ENCODE measurements at places on chromosomes 6 and 20.
A peak's percentile ranks its signal among the peaks of the same experiment; 100 is the strongest.

DNA sequence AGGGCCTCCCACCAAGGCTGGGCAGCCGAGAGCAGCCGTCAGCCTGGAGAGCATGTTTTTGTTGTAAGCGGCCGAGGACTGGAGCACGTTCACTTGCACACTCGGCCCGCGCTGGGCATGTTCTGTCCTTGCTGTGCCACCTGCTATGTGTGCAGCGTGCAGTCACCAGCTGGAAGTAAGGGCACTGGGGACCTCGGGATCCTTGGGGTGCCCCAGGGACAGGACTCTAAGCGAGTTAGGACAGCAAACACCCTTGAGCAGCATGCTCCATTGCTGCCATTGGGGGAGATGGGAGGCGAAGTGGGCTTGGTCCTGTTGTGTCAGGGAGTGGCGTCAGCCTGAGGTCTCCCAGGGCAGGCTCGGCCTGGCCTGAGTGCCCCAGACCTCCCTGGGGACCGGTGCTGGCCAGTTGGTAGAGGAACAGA, 18.6 kb downstream of the DYNLT1 start:
- no peak for DNase-seq

GRCh38 chr6:3744211-3744900, 7.2 kb downstream of the PXDC1 start:
- DNase-seq: no peak

GRCh38 chr6:40331545-40331944, 255.6 kb downstream of the LRFN2 start:
- no peak for DNase-seq

- no peak for DNase-seq
Observed at GRCh38 chr6:1809291-1809988, 199.7 kb downstream of the FOXC1 start.

- no peak for DNase-seq
Observed at GRCh38 chr6:152642578-152643375, 5.6 kb upstream of the SYNE1 start.

- no peak for DNase-seq
Observed at GRCh38 chr20:31991339-31991705, 18.9 kb upstream of the CCM2L start.

GRCh38 chr6:165585060-165585459, 78.0 kb downstream of the PDE10A start:
- DNase-seq: no peak

DNA sequence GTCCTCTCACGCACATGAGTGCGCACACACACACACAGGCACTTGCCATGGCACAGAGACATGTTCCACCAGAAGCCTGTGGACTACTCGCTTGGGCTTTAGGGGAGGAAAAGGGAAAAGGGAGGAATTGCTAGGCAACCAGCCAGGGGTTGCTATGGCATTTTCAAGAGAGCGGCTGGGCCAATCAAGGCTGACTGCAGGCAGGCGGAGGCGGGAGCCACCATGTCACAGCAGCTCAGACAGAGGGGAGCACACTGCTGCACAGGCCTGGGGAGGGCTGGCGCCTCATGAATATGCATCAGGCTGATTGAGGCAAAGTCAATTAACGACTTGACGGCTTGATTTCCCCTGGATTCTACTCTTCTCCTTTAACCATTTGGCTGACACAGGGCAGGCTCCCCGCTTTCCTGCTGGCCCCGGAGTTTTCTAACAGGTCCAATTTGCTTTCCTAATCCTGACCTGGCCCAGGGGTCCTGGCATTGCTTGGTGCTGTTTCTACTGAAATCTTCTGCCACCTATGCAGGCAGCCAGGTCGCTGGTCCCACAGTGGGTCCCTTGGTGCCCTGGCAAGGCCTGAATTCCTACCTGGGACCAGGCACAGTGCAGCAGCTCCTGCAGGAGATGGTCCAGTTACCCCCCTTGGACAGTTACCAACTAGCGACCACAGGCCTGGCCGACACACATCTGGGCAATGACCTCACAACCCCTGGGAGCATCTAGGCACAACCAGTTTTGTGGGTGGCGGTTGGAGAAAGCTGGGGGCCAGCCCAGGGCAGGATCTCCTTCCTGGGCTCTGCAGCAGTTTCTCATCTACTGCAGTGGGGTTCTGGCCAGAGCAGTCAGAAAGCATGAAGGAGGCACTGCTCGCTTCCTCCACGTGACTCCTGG, 52.1 kb downstream of the YTHDF1 start:
- DNase-seq: no peak

DNA sequence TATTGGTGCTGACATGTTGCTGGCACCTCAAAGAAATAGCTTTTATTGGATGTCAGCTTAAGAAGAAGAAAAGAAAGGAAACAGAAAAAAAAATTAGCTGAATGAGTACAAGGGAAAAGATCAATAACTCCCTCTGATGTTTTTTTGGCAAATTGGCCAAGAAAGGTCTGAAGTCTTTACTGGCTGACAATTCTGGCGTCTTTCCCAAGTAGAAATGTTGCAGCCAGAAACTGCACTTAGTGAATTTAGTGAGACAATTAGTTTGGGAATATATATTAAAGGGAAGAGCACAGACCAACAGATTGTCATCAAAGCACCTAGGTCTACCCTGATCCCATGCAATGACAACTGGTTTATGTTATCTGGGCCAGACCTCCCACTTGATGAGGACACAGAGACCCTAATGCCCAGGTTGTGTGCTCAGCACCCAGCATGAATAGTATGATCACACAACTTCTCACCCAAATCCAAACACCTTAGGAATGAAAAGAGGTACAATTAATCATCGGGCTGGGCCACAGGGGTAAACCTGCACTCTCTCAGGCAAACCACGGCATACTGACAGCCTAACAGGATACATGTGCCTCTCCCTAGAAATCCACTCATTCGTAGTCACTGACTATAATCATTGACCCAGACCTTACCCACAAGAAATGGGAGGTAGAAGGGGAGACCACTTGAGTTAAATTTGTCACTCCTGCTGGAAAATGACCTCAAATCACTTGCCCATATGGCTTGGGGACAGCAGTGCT, 612.3 kb upstream of the ARID1B start:
- DNase-seq: no peak

DNA sequence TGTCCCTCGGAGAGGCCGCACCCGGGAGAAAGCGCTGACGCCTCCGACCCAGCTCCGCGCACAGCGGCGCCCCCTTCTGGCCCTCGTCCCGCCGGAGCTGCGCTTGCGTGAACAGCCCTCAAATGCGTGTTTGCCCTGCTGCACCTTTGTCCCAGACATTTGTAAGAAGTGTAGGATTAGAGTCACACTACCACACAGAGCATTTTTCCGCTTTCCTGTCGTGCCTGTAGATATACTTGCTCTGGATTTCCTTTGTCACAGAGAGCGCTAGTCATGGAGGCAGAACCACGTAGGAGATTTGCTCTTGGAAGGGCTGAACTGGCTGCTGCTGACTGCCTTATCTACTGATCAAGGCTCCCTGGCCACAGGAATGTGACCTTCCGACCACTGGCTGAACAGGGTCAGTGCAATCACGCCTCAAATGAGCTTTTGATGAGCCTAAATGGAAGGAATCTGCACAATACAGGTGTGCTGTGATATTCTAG, 62.3 kb downstream of the PAX1 start:
- DNase-seq: no peak

- no peak for DNase-seq
Observed at GRCh38 chr20:2757969-2758368, 42.5 kb downstream of the CPXM1 start.

GRCh38 chr6:169172456-169172855, 81.2 kb downstream of the THBS2 start:
- no peak for DNase-seq

GRCh38 chr6:2850538-2851113, 9.0 kb upstream of the SERPINB1 start:
- no peak for DNase-seq

GRCh38 chr20:57388953-57389694, 2.1 kb upstream of the RBM38 start:
- DNase-seq: peak; percentile 71

GRCh38 chr6:11021003-11021402, 23.1 kb downstream of the ELOVL2 start:
- no peak for DNase-seq

DNA sequence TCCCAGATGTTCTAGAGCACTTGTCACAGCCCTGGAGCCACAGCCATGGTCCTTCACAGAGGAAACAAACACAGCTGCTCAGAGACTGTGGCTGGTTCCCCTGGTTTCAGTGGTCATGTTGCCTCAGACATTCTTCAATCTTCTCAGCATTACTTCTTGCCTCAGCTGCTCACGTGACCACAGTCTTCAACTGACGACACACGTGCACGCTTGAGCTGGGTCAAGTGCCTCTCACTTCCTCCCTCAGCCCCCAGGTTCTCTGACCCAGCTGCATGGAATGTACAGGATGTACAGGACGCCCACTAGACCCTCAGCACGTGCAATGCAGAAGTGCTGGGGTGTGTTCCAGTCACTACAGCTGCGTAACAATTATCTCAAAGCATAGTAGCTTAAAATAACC, 159.8 kb upstream of the GGTLC1 start:
- DNase-seq: no peak

DNA sequence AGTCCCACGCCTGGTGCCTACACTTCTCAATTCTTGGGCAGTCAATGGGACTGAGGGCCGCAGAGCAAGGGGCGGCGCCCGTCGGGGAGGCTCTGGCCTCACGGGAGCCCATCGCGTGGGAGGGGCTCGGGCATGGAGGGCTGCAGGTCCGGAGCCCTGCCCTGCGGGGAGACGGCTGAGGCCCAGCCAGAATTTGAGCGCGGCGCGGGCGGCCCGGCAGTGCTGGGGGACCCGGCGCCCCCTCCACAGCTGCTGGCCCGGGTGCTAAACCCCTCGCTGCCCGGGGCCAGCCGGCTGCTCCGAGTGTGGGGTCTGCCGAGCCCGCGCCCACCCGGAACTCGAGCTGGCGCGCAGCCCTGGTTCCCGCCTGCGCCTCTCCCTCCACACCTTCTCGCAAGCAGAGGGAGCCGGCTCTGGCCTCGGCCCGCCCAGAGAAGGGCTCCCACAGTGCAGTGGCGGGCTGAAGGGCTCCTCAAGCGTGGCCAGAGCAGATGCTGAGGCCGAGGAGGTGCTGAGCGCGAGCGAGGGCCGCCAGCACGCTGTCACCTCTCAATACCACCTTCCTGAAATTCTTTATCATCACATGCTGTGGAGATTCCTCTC, 58.5 kb downstream of the BAK1 start:
- no peak for DNase-seq

DNA sequence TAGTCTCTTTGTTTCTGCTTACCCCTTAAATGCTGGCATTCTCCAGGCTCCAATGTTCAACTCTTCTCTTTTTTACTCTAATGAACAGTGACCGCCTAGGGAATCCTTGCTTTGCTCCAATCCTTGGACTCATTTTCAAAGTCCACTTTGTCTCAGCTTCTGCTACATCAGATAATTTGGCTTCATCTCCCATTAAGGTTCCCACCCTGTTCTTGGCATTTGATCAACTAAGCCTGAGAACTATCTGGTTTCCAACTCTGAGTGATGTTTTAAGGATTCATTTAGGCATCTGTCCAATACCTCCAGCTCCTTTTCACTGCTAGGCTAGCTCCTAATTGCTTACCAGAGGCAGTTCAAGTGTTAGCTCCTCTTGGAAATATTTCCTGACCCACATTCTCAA, 64.9 kb downstream of the ME1 start:
- DNase-seq: no peak

DNA sequence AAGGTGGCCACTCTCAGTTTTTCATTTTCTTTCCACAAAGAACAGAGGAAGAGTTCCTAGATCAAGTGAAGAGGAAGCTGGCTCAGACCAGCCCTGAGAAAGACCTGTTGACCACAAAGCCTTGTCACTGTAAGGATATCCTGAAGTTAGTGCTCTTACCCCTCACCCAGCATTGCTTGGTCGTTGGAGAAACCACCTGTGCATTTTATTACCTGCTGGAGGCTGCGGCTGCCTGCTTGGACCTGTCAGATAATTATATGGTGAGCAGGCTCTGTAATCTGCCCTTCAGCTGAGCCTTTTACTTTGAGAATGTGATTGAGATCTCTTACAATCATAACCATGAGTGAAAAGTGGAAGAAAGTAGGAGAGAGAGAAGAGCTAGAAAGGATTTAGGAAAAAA, 21.9 kb downstream of the TREML1 start:
- DNase-seq: no peak

DNA sequence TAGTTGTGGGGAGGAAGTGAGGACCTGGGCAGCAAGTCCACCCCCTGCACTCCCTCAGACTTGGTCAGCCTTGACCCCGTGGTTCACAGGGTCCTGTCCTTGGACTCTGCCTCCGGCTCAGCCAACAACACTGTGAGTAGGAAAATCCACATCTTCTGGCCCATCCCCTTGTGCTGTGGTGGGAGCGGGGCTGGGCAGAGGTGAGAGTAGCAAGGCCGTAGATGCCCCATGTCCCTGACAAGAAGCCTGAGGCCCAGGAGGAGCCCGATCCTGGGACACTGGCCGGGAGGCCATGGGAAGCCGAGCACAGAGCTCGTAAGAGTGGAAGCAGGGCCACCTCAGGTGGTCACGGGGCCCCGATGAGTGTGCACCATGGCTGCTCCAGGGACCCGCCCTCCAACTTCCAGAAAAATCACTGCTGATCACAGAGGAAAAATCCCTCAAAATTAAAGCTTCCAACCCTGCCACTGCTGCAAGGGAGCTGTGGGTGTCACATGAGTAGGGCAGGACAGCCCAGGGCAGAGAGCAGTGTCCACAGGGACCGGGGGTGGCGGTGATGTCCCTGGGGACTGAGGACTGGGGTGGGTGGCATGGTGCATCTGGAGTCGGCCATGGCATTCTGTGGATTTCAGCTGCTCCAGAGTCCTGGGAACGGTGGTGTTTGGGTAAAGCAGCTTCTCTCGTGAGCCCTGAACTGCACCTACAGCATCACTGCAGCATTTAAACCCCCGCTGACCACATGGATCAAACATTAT, 189.4 kb downstream of the DLL1 start:
- DNase-seq: no peak

DNA sequence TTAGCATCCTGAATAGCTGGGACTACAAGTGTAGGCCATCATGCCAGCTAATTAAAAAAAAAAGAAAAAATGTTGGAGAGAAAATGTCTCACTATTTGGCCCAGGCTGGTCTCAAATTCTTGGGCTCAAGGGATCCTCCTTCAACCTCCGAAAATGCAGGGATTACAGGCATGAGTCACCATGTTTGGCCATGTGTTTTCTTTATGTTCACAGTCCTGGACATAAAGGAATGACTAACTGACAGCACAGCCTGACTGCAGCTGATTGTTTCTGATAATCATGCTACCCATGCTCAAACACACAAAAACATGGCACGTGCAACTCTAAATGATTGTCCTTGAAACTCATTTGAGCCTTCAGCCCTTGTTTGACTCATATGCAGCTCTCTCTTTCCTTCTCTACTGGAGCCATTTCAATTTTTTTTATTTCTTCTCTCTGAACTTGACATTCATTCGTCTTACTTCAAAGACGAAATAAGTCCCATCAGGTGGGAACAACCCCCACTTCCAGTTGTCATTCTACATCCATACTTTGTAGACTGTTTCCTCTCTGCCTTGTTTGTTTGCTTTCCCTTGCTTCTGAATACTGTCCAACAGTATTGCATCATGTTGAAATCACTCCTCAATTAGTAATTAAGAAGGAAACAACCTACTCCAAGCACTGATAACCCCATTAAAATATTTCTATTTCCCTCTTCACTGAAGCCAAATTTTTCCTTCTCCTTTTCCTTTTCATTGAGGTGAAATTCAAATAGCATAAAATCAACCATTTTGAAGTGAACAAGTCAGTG, 413.0 kb downstream of the BMP2 start:
- DNase-seq: no peak

GRCh38 chr20:9180481-9181257, 111.8 kb downstream of the PLCB4 start:
- DNase-seq: no peak

- DNase-seq: no peak
Observed at GRCh38 chr20:1761116-1761515, 103.5 kb upstream of the SIRPG start.
